NCI-H524 (cell line): ENCODE measurements at places on chromosomes 3 and 15.

DNA sequence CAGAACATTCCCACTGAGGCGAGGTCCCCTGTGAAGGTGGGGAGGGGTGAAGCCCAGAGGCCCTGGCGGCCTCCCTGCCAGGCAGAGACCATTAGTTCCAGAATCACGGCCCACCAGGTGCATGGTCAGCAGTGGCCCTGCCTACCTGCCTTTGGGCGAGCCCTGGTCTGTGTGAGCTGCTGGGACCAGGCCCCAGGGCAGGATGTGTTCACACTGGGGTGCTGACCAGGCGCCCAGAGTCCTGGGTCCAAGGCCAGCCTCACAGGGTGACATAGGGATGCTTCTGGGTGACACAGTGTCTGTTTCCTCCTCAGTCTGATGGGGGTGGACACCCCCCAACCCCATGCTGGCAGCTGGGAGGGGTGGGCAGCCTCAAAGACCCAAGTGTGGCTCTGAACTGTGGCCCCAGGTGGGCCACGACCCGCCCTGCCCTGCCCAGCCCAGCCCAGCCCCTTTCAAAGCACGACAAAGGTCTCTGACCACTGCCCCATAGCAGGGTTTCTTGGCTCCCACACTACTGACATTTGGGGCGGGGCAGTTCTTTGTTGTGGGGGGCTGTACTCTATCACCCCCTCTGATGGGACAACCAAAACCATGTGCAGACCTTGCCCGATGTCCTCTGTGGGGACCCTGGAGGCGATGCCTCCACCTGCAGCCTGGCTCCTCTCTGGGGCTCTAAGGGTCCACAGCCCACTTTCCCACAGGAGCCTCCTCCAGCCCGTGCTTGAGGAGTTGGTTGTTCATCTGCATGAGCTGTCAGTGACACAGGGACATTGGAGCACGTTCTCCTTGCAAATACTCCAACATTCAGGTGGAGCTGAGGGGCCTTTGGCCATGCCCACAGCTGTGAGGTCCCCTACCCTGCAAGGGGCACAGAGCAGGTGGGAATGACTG, 44.8 kb upstream of the SLC41A3 start:
- DNase-seq: no peak

GRCh38 chr15:29917600-29918597, 95.6 kb upstream of the TJP1 start:
- DNase-seq: no peak

GRCh38 chr15:39638041-39638440, 57.2 kb downstream of the THBS1 start:
- DNase-seq: no peak

DNA sequence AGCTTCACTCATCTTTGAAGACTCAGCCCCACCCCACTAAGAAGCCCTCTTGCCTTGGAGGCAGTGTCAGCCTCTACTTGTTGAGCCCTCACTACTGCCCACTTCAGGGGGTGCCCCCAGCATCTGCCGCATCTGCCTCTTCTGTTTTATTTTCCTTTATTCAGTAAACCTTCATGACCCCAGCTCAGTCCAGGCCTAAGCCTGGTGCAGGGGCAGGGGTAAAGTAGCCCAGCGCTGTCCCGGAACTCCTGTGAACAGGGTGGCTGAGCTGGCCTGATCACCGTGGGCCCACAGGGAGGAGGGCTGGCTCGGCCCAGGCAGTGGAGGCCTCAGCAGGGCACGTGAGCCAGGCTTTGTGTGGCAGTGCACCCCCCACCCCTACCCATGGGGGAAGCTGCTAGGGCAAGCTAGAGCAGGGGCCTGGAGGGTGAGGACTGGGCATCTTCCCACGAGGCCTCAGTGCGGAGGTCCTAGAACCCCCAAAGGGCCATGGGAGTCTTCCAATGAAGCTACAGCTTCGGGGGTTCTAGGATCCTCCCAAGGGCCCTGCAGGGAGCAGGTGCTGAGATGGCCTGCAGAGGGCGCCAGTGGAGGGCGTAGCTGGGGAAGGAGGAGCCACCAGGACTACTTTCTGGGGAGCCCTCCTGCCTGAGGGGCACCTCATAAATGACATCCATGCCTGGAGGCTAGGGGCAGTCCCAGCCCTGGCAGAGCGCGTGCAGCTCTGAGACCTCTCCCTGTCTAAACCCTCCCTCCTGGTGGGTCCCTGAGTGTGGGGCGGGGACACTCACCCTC, 36.0 kb downstream of the TSPAN3 start:
- DNase-seq: no peak

DNA sequence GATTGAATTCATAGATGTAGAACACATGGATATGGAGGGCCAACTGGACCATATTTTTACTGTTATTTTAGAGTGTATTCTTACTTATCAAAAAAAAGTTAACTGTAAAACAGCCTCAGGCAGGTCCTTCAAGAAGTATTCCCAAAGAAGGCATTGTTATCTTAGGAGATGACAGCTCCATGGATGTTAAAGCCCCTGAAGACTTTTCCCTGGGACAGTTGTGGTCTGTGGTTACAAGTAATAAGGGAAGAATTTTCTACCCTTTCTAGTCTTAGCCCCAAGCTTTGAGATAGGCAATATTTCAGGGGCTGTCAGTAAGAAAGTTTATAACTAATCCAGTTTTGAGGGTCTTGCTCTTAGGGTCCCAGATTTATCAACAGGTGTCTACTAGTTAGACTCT, 62.5 kb downstream of the LRRC49 start:
- DNase-seq: no peak

- no peak for DNase-seq
Measured at GRCh38 chr3:93969443-93969842, 4.3 kb downstream of the PROS1 start.

- no peak for DNase-seq
Measured at GRCh38 chr15:39669661-39670060, 88.8 kb downstream of the THBS1 start.

DNA sequence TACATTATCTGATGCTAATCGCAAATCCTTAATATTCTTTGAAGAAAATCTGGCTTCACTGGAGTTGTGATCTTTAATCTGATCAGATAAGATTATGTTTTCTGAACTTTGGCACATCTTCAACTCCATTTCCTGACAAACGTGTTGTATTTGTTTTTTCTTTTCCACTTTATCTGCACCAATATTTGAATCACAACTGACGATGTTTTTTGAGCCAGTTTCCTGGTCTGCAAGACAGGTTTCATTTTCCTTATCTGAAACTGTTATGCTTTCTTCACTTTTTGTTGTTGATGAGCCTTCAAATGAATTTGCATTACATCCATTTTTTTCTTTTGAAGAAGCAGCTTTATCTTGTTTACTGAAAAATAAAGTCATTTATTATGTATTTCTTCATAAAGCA, 101.5 kb downstream of the ZNF280D start:
- no peak for DNase-seq

DNA sequence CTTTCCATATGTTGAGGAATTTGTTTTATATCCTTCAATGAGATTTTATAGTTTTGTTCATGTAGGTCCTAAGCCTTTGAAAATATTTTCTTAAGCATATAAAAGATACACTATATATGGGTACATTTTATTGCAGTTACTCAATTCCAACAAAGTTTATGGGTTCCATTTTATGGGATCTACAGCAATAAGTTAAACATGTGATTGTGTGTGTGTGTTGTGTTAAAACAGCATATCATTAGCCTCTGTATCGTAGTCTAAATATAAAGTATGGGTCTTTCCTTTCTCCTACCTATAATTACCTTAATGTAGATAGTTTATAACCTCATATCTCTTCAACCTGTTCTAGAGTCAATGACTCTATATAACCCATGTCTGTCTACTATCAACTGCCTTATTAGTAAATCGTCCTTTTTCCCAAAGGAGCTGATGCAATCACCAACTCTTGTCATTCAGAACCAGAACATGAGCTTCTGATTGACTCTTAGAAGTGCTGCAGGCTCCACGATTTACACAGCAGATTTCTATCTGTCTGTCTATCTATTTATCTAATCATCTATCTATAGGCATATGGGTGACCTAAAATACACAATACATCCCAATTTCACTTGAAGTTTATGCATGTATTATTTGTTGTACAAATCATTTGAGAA, 512.6 kb upstream of the CBLB start:
- DNase-seq: peak; percentile 35

GRCh38 chr3:118245312-118245711, 789.3 kb downstream of the IGSF11 start:
- DNase-seq: no peak

- DNase-seq: peak; percentile 92
Measured at GRCh38 chr15:74291101-74292071, 55.3 kb downstream of the CCDC33 start.

- DNase-seq: no peak
Measured at GRCh38 chr15:60660290-60661051, 181.5 kb upstream of the ICE2 start.

- DNase-seq: no peak
Measured at GRCh38 chr15:100942656-100943425, 23.7 kb downstream of the LRRK1 start.

- no peak for DNase-seq
Measured at GRCh38 chr3:38853011-38853410, 37.0 kb upstream of the SCN10A start.
